ENCODE measurements at places on chromosomes 5 and 9. TPM values are rescaled to one million over a fixed set of nuclear protein-coding genes. Genes with fewer than 3 reads are reported as not detected.

ITK gene
- total RNA-seq = 1.3 TPM

- no peaks in the 10 kb centered on the region for H3K27me3 ChIP-seq
- no peaks in the 10 kb centered on the region for H3K4me1 ChIP-seq
- H3K4me3 ChIP-seq = no peak overlapping the region
- no peak for DNase-seq
- no peak overlapping the region for H3K27ac ChIP-seq
- H3K36me3 ChIP-seq = no peaks in the 10 kb centered on the region
These were observed 1.1 kb downstream of the GCNT4 start for GRCh38 chr5:75051217-75051751.

GRCh38 chr9:6899274-6899673 lies 141.5 kb downstream of the KDM4C start:
- no peaks in the 10 kb centered on the region for H3K4me1 ChIP-seq
- no peak overlapping the region for H3K4me3 ChIP-seq
- DNase-seq = no peak
- H3K36me3 ChIP-seq = 0 out of 2 replicates have a peak, but pooled peaks cover 11% of the 10 kb centered on the region

HRCT1 gene
- total RNA-seq = not detected

ZNF879 gene
- not detected for total RNA-seq

ENTREP1 gene
- not detected for total RNA-seq

PCDHB14 gene
- 0.48 TPM for total RNA-seq
